LoVo (cell line): ENCODE measurements at places on chromosomes 6 and 20.

DNA sequence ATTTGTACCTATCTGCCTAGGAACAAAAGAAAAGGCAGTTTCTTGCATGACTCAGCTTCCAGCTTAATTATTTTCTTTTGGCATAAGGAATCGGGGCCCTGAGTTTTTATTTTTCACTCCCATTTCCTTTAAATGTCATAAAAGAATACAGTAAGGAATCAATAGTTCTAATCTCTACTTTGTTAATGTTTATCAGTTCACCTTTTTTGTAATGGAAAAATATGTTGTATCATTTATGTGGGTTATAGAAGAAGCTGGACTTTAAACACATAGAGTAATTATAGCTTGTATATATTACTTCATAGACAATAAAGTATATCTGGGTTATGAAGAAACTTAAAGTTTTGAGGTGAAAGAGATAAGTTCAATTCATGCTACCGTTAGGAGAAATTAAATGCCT is 1214.8 kb upstream of the GJE1 start:
- DNase-seq: no peak

DNA sequence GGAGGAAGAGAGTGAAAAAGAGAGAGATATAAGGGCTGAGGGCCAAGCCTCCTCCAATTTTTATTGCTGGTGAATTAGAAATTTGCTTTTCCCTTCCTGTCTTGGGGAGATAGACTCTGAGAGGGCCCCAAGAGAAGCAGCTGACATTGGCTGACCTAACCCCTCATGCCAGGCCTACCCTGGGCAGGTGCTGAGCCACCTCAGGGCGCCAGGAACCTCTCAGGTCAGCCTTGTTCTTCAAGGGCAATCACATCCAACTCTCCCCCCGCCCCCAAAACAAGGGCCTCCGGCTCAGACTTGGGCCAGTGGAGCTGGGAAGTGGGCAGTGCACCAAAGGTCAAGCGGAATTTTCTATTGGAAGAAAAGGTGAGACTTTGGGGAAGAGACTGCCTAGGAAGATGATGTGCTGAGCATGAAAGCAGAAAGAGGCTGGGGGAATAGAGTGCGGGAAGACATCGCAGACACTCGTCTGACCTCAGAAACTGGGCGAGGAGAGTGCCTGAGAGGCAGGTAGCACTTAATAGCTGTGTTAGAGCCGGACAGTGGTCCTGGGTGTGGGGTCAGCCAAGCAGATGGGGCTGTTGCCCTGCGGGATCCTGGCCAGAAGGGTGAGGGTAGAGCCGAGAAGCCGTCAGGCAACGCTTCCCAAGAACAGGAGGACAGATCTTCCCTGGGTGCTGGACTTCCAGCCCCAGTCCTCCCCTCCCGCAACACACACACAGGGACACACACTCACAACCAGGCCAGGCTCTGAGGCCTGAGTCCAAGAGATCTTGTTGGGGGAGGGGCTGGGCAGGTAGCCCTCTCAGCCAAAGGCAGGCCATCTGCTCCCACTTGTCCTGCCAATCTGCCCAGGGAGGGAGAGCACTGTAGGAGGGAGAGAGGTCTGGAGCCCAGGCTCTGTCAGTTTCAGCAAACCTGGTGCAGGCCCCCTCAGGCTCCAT is 3.7 kb upstream of the FASTKD5 start:
- DNase-seq: no peak

DNA sequence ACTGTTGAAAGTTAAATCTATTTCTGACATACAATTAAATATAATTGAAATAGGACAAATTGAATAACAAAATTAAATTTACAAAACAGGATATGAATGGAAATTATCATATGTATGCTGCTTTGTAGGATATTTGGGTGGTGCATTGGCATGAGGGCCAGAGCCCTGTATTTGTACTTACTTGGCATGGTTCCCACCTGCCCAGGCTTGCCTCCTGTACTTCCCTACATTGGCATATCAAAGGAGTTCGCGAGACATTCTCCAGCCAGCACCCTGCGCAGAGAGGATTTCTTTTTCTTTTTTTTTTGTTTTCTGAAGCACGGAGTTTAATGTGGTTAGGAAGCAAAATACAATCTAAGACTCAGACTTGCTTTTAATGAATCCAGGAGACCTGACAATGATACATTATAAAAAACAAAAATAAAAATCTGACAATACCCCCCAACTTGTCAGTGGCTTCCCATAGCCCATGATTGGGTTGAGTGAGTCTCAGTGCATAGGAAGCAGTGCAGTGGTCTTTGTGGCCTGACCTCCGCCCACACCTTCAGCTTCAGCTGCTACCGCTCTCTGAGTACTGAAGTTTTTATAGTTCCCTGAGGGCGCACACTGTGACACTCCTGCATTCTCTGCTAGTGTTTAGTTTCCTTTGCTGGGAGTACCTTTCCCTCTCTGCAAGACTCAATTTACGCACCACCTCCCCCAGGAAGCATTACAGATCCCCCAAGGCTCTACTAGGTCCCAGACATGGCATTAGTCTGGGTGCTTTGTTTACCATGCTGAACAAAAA is 440.8 kb downstream of the UTRN start:
- DNase-seq: no peak

DNA sequence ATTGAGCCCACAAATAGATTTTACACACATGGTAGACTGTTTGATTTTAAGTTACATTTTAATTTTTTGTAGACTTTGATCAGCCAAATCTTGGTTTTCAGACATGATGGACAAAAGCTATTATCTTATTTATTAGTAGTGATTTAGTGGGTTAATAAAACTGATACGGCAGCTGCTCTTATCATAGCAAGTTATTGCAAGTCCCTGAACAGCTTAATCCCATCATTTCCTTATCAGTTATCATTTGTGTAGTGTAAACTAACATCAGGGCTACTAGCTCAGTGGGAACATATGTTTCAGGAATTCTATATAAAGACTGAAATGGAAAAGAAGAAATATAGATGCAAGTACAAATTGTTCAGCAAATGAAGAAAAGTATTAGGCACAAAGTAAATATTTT is 10.9 kb downstream of the RFX6 start:
- no peak for DNase-seq

- no peak for DNase-seq
Measured at GRCh38 chr20:57619051-57619831, 985 bp downstream of the ZBP1 start.

DNA sequence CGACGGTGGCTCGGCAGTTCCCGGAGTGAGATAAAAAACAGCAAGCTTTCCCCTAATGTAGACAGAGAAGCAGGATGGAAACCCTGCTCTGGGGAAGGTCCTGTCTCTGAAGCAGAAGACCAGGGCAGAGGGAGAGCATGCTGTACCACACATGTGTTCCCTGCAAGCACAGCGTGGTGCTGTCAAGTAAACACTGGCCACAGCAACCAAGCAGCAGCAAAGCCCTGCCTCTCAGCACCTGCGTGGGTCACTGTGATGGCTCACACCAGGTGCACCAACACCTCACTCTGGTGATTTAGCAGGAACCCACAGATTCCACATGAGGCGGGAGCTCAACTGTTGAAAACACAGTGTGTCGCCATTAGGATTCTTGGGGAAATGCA is 65.2 kb upstream of the TXNDC5 start:
- no peak for DNase-seq

DNA sequence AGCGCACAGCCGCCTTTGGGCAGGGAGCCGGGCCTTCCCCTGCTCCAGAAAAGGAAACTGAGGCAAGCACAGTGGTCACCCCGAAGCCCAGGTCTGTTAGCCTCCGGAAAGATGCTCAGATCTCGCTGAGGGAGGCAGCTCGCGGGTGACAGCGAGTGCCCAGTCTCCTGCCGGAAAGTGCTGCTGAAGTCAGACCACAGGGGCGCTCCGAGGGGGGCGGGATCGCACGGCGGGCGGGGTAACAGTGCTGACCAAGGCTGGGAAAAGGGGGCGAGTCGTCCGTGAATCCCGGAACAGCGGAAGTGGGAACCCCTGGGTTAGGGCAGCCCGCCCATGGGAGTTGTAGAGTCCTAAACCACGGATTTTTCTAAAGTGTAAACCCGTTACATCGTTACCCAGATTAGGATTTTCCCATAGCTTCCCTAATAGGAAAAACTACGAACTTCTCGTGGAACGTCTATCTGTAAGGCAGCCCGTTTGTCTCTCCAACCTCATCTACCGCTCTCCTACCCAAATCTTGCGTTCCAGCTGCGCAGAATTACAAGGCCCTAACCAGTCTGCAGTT is 504 bp downstream of the VPS16 start:
- DNase-seq: peak; percentile 23

DNA sequence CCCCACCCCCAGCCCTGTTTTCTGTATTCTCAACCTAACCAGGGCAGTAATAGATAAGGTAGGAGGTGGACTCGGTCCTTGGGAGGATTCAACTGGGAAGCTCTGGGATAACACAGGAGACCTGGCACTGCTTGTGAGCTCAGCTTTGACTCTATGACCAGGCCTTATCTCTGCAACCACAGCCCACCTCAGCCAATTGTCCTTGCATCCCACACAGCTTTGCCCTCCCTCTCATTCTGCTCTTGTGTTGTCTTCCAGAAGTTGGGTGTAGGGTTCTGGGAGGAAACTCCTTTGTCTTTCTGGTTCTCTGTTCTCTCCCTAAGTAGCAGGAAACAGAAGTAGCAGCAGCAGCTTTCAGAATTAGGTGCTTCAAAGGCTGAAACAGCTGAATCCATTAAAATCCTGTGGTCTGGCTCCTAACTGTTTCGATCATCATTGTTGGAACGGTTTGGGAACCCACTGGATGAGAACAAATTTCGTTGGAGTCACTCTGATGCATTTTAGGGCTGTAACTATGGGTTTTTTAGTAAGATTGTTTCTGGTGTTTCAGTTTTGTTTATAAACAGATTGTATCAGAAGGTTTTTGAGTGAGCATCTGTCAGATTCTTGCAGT is 32.4 kb upstream of the SNX9 start:
- no peak for DNase-seq

GRCh38 chr20:22525821-22526220 is 58.6 kb downstream of the FOXA2 start:
- no peak for DNase-seq

GRCh38 chr6:30990422-30991086 is 7.0 kb downstream of the MUC21 start:
- DNase-seq: no peak

DNA sequence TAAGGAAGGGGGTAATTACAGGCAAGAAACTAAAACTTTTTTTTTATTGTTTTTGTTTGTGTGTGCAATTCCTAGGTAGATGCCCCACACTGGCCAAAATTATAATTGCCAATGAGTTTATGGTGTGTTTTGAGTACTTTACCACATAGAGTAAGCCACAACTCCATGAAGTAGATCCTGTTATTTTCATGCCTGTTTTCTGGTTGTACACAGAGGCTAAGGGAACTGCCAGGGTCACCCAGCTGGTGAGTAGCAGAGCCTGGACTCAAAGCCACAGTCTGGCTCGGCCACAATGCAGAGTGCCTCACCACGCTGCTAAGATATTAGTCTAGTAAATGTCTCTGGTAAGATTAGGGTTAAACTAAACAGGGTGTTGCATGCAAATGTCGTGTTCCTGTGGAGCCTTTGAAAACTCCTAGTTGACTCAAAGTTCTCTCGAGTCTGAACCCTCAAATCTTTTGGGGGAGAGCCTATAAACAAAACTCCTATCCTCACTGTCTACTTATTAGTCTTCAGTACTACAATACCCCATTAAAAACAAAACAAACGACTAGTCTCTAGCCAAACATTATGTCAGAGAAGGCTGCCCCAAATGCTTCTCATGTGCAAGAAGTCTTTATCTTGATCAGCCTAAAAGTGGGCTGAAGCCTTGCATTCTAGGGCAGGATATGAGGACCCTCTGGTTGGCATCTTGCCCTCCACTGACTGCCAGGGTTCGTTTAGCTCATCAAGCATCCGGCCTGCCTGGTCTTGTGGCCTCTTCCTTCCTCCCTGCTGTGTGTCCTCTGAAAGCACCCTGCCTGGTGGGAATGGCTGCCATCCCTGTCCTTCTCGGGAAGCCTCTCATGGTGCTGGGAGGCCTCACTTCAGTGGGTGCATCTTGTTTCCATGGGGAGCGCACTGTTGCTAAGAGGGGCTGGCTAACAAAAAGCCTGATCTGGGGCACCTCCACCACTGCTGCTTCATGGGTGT is 4.2 kb downstream of the DUSP22 start:
- no peak for DNase-seq
